ENCODE measurements at places on chromosomes 11 and 22.

GRCh38 chr11:3837793-3838192 is 3.0 kb downstream of the RHOG start:
- DNase-seq: no peak

DNA sequence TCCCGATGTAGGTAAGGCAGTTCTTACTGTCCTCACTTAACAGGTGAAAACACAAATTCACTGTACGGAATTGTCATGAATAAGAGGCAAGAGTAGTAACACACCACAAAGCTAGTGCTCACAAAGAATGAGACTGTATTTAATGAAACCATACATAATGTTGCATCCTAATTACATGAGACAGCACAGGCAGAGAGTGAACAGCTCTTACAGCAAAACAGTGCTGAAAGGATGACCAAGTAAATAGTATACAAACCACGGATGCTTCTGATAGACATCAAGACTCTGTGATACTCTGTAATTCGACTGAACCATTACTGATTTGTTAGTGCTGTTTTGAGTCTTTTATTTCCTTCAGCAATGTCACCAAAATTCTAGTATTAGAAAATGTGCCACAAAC is 282.3 kb downstream of the TTC28 start:
- peak; percentile 21 for DNase-seq

DNA sequence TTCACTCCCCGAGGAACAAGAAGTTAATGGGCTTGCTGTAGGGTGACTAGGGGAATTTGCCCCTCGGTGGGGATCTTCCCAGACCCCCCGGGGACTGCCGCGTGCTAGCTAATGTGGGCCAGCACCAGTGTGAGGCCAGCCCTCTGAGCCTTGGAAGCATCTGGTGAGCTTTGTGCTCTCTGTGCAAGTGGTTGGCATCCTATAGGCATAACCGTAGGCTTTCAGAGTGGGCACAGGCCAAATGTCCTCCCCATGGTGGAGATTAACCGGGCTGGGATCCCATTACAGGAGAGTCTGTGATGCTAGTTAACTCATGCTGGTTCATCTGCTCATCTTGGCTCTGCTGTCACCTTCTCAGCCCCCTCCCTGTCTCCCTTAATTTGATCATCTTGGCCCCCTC is 125.7 kb downstream of the TRIM29 start:
- no peak for DNase-seq

GRCh38 chr22:20083157-20083890 is 3.3 kb downstream of the DGCR8 start:
- DNase-seq: no peak

- no peak for DNase-seq
These were observed 7.0 kb upstream of the SH3BP1 start for GRCh38 chr22:37632174-37633088.

DNA sequence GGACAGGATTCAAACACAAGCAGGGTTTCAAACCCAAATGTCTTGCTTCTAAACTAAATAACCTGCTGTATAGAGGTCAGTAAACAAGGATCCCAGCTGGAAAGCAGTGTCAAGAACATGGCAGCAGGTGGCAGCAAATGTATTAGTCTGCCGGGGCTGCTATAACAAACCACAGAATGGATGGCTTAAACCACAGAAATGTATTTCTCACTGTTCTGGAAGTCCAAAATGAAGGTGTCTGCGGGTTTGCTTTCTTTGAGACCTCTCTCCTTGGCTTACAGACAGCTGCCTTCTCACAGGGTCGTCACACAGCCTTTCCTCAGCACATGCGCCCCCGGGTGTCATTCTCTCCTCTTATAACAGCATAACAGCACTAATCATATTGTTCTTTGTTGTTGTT is 65.1 kb upstream of the LRRC55 start:
- peak; percentile 59 for DNase-seq

DNA sequence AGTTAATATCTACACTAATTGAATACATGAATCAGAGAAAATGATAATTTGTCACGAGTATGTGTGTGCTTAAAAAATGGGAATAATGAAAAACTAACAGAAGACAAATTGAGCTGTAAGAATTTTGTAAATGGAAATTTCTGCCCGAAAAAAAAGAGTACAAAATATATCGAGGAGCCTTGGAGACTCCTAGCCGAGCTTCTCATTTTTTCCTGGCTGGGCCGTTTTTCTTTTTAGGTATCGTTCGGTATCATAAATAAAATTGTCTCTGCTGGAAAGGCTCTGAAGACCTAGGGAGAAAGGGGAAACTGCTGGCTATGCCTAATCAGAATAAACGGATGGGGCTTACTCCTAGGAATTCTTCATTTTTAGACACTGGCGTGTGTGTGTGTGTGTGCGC is 227.2 kb upstream of the RAG2 start:
- no peak for DNase-seq

GRCh38 chr11:86606836-86607481 is 65.5 kb downstream of the ME3 start:
- peak; percentile 54 for DNase-seq

DNA sequence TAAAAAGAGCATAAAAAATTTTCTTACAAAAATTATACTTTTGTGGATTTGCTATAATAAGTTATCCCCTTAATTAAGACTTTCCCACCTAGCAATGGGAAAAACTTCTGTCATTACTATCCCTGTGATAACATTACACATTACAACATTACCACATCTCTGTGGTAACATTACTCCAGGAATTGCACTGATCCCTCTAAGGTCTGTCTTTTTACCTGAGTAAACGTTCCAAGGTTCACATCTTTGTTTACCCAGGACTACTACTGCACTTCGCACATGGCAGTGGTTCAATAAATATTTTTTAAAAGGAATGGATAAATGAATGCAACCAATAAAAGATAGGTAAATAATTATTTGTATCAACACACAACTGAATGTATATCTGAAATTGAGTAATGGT is 92.4 kb upstream of the NOX4 start:
- DNase-seq: no peak

- no peak for DNase-seq
These were observed 5.4 kb upstream of the IPO7 start for GRCh38 chr11:9379041-9379440.

DNA sequence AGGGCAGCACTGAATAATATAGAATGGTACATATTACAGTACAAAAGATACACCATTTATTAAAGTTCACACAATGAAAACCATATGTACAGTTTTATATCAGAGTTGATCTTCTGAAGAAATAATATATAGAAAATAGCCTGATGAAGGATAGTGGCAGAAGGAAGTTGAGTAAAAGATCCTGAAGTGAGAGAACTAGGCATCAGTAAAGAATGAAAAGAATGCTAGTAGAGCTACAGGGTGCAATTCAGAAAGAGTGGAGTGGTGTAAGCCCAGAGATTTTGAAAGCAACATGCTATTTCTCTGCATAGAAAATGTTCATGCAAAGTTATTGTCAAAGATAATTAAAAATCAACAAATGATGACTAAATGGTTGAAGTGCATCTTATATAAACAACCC is 1552.7 kb upstream of the TENM4 start:
- DNase-seq: peak; percentile 58

DNA sequence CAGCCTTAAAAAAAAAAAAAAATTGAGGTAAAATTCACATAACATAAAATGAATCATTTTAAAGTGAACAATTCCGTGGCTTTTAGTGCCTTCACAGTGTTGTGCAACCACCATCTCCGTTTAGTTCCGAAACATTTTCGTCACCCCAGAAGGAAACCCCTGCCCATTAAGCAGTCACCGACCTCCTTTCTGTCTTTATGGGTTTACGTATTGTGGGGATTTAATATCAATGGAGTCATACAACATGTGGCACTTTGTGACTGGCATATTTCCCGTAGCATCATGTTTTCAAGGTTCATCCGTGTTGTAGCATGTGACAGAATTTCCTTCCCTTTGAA is 65.5 kb downstream of the BCR start:
- DNase-seq: no peak

DNA sequence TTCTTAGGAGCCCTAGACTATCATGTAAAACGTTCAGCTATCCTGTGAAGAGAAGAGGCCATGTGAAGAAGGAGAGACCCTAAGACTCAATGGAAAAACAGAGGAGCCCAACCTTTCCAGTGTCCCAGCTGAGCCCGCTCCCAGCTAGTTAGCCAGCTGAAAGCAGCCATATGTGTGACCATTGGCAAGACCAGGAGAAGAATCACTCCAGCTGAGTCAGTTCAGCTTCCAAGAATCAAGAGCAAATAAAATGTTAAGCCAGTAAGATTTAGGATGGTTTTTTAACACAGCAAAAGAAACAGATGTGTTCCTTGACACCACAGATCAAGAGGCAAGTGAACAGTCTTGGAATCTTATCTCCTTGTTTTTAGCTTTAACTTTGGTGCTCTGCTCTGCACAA is 108.0 kb downstream of the CCDC81 start:
- DNase-seq: no peak

GRCh38 chr22:48098243-48098920 is 1335.9 kb downstream of the TBC1D22A start:
- DNase-seq: no peak

DNA sequence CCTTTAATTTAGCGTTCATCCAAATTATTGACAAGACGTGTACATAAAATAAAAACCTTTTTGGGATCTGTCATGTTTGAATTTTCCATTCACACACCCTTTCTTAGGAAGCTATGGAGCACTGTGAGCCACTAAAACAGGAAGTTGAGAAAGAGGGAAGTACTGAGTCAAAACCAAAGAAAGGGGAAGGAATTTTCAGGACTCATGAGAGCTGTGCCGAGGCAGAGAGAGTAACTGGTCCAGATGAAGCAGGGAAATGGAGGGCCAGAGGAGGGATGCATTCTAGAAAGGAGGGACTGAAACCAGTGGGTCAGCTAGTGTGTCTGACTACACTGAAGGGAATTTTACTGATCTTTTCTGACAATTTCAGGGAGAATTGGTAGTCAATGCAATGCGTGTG is 24.9 kb downstream of the APLP2 start:
- no peak for DNase-seq

DNA sequence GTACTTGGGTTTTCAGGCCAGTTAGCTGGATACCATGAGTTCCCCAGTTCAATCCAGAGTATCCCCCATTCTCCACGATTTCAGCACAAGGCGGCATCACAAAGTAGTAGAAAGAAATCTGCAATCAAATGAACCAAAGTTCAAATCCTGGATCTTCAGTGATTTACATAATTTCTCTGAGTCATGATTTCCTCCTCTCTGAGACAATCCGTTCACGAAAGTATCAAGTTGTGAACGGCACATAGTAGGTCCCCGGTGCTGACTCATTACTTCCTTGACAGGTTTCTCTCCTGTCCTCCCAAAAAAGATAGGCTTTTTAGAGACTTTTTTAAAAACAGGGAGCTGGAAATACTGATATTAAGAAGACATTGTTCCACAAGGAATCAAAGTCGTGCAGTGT is 69.1 kb upstream of the AKIP1 start:
- DNase-seq: no peak

DNA sequence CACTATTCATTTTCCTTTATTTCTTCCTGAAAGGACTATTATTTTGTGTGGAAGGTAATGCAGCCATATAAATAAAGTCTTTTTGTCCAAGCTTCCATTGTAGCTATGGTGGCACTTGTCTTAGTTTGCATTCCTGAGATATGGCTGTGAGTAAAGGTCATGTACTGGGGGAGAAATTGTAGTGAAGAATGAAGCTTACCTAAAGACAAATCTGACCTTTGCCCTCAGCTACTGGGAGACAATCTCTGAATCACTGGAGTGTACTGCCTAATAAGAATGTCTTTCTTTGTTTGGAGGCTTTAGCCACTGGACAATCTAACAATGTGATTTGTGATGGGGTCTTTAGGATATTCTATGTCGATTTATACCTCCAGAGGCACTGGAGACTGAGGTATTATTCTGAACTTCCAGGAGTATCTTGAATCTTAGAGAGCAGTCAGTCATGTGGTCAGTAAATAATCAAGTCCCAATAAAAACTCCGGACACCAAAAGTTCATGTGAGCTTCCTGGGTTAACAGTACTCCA is 39.7 kb upstream of the OR5AK2 start:
- no peak for DNase-seq
